Activated naive CD4-positive, alpha-beta T cell treated with anti-CD3 and anti-CD28 coated beads, Interleukin-2, amount 50 U/mL, for 16 hours (primary cell): ENCODE measurements at places on chromosomes 5 and 9.

GRCh38 chr5:126184474-126184873 lies 238.7 kb upstream of the GRAMD2B start:
- no peak for DNase-seq

DNA sequence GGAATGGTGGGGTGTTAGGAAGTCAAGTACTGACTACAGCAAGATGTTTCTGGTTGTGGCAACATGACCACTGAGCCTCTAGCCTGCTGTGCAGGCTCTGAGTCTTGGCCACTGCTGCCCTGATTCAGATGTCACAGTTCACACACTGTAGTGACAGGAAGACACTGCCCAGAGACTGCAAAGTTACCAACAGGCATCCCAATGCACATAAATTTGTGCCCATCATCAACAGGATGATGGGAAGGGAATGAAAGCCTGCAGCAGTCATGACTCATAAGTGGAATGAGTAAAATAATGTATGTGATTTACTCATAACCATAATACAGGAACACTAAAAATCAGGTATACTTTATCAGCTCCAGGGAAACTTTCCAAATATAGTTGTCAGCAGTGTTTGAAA lies 251.6 kb upstream of the HAPLN1 start:
- DNase-seq = no peak

DNA sequence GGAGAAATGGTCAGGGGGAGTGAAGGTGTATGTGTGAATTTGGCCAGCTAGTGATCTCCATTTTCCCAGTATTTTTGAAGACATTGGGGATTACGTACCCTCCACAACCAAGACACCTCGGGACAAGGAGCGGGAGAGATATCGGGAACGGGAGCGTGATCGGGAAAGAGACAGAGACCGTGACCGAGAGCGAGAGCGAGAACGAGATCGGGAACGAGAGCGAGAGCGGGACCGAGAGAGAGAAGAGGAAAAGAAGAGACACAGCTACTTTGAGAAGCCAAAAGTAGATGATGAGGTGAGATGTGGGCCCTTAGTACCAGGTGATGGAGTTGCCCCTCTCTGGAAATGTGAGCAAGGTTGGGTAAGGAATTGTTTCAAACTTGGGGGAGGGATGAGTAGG lies 5.8 kb upstream of the WDR55 start:
- DNase-seq = no peak

DNA sequence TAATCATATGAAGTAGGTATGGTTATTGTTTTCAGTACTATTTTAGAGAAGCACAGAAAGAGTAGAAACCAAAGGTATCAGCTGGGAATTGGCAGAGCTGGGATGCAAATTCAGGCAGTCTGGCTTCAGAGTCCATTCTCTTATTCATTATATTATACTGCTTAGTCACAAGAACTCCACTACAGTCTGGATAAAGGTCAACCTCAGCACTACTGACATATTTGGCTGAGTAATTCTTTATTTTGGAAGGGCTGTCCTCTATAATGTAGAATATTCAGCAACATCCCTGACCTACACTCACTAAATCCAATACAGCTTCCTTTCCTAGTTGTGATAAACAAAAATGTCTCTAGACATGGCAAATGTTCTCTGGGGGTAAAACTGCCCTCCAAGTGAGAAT lies 37.6 kb downstream of the PTGER4 start:
- DNase-seq = no peak
